ENCODE measurements at places on chromosomes 5 and 9.
A peak's percentile ranks its signal among the peaks of the same experiment; 100 is the strongest.

DNA sequence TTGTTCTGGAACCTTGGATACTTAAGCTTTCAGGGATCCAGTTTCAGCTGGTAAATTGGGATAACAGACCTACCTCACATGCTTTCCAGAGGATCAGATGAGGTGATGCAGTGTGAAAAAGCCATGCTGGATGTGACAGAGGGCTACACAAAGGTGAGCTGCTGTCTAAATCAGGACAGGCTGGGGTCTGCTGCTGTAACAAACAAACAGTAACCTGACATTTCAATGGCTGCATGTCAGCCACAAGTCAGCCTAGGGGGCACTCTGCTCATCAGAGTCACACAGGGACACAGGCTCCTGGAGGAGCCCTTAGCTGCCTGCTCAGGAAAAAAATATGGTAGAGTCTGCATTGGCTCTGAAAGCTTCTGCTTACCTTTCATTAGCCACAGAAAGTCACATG lies 66.7 kb upstream of the EGFLAM start:
- no peak for DNase-seq

DNA sequence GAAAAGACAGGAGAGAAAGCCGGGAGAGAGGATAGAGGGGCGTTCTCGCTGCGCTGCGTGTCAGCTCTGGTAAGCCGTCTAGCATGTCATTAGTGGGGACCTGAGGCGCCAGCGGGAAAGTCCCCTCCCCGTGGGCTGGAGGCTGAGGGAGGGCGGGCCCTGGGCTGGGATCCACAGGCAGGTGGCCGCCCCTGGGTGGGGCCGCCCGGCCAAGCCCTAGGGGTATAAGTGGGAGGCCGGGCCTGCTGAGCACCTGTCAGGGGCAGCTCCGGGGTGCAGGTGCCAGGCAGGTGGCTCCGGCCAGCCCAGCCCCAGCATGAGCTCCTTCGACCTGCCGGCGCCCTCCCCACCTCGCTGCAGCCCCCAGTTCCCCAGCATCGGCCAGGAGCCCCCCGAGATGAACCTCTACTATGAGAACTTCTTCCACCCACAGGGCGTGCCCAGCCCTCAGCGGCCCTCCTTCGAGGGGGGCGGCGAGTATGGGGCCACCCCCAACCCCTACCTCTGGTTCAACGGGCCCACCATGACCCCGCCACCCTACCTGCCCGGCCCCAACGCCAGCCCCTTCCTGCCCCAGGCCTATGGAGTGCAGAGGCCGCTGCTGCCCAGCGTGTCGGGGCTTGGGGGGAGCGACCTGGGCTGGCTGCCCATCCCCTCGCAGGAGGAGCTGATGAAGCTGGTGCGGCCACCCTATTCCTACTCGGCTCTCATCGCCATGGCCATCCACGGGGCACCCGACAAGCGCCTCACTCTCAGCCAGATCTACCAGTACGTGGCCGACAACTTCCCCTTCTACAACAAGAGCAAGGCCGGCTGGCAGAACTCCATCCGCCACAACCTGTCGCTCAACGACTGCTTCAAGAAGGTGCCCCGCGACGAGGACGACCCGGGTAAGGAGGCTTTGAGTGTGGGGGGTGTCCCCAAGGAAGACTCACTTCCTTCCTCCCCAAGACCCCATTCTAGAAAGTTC lies at the start of gene FOXI1:
FOXI1 (plus strand) TSS at position 256 of the 970 bp plus-strand sequence; CDS start at position 317, 61 bp downstream.
- DNase-seq: peak; percentile 53

GRCh38 chr9:219670-220365 lies 5.2 kb downstream of the DOCK8 start:
- DNase-seq: no peak

GRCh38 chr5:140111011-140111858 lies 2.7 kb upstream of the PURA start:
- DNase-seq: peak; percentile 12

DNA sequence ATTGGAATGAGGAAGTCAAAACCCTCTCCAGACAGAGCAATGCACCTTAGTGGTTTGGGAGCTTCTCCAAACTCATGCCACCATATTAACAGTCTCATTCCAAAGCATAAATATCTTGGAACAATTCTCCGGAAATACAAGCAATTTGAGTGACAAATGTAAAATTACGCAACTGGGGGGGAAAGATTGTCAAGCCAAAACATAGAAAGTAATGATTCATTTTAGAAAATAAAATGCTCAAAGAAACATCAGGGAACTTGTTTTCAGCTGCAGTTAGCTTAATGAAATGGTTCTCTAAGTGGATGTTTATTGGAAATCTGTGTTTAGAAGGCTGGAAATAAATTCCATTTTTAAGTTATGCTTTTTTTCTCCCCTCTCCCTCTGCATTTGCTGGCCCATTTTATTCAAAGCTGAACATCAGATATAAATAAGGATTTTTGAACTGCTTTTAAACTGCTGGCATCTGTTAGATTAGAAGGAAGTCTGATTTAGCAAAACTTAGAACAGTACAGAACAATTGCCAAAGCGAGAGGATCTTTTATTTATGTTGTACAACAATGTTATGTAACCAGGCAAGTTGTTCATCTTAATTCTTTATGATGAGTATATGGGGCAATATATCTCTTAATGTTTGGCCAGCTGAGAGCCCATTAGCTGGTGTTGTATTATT lies 551.9 kb downstream of the PRELID2 start:
- no peak for DNase-seq

- DNase-seq: peak; percentile 67
Observed at GRCh38 chr9:133342069-133342406, 5.9 kb downstream of the MED22 start.

DNA sequence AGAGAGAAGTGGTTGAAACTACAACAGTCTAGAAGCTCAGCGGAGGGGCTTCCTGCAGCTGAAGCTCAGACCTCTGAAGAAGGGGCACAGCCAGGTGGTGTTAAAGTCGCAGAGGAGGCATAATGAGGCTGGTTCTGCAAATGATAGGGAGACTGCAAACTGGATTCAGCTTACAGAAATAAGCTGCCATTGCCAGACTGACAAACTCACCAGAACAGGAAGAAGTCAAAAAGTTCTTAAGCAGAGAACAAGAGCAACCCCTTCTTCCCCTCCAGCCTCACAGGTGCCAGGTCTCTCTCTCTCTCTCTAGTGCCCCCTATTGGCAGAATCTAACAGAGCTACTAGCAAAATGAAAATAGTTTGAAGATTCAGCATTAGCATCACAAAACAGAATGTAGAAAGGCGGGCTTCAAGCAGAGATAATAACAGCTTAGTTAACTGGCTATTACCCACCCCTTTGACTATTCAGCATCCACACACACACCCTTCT lies 76.7 kb downstream of the GRAMD2B start:
- DNase-seq: peak; percentile 44

- no peak for DNase-seq
Observed at GRCh38 chr5:28216939-28217360, 1178.6 kb upstream of the CDH9 start.

- no peak for DNase-seq
Observed at GRCh38 chr5:167049771-167050567, 1241.5 kb upstream of the WWC1 start.

- no peak for DNase-seq
Observed at GRCh38 chr9:123364241-123364824, 8.3 kb downstream of the CRB2 start.

GRCh38 chr5:4576161-4576748 lies 563.9 kb upstream of the ADAMTS16 start:
- no peak for DNase-seq

GRCh38 chr5:87389296-87390034 lies 23.3 kb downstream of the CCNH start:
- DNase-seq: no peak

DNA sequence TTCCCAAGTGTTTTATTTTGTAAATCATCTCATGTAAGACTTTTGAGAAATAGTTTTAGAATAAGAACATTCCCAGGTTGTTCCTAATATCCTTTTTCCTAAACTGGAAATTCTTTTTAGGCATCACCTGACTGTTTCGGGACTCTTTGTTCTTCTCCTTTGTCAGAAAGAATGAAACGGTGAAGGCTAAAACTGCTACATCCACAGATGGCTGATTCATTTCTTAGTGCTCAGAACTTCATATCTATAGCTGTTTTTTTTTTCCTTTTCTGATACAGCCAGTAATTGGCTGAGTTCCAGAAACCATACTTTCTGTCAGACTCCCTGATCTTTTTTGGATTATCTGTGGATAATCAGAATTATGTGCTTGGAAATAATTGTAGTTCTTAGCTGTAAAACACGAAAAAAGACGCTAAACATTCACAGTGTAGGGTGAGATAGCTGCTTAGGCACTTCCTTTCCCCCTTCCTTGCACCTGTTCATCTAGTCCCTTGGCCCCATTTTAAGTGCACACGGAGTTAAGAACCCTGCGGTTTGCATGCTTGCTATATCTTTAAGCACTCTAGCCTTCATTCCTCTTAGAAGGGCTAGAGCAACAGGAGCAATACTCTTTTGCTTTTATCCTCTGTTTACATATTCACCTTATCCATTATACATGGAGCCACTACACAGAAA lies 283.9 kb downstream of the PJA2 start:
- no peak for DNase-seq

- no peak for DNase-seq
Observed at GRCh38 chr5:136563489-136563888, 198.1 kb upstream of the TRPC7 start.

DNA sequence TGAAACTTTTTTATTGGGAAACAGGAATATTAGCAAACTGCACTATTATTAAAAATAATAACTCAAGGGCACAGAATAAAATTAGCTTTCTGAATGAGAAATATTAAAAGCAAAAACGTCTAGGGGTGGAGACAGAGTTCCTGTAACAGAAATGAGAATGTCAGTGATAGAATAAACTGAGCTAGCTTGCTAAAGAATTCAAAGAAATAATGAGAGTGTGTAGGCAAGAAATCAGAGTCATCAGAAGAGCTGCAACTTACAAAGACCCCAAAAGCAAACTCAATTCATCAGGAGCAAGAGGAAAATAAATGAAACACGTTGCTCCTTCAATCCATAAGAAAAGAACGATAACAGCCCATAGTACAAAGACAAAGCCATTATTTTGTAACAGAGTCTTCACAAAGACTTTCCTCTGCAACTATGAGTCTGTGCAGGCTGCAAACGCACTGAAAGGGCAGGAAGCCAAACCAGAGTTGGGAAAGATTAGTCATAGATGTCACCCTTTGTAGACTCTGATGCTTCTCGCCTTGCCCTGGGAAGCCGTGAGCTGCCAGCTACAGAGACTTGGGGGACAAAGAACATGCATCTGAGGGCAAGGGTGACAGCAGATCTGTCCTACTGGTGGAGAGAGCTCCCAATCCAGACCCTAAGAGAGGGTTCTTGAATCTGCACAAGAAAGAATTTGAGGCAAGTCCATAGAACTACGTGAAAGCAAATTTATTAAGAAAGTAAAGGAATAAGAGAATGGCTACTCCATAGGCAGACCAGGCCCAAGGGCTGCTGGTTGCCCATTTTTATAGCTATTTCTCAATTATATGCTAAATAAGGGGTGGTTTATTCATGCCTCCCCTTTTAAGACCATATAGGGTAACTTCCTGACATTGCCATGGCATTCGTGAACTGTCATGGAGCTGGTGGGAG lies 40.8 kb downstream of the SHC3 start:
- DNase-seq: no peak

All from iPS-NIHi11 (cell line).